ENCODE measurements at places on chromosomes 4 and X. TPM values are rescaled to one million over a fixed set of nuclear protein-coding genes. Genes with fewer than 3 reads are reported as not detected.

The ABLIM2 gene
- total RNA-seq, result 3.4 TPM

The CLCN4 gene
- total RNA-seq, result 3.6 TPM

The KLKB1 gene
- not detected for total RNA-seq

The CSAG2 gene
- not detected for total RNA-seq

The SLC6A8 gene
- total RNA-seq, result 12.5 TPM

The PCDH18 gene
- total RNA-seq, result not detected

The EDA gene
- 0.76 TPM for total RNA-seq

The MAGT1 gene
- total RNA-seq, result 39.3 TPM

The CSAG3 gene
- not detected for total RNA-seq

The ZBTB33 gene
- total RNA-seq, result 11.7 TPM

The MAGEC2 gene
- total RNA-seq, result not detected
